ENCODE measurements at places on chromosomes 4 and X.
A peak's percentile ranks its signal among the peaks of the same experiment; 100 is the strongest.

- no peaks in the 10 kb centered on the region for H3K27me3 ChIP-seq
- H3K36me3 ChIP-seq, result no peaks in the 10 kb centered on the region
- H3K4me1 ChIP-seq, result no peaks in the 10 kb centered on the region
- ATAC-seq, result no peak
- H3K27ac ChIP-seq, result no peak overlapping the region
These were observed 985.6 kb upstream of the PCDH7 start for GRCh38 chr4:29734343-29735213.

DNA sequence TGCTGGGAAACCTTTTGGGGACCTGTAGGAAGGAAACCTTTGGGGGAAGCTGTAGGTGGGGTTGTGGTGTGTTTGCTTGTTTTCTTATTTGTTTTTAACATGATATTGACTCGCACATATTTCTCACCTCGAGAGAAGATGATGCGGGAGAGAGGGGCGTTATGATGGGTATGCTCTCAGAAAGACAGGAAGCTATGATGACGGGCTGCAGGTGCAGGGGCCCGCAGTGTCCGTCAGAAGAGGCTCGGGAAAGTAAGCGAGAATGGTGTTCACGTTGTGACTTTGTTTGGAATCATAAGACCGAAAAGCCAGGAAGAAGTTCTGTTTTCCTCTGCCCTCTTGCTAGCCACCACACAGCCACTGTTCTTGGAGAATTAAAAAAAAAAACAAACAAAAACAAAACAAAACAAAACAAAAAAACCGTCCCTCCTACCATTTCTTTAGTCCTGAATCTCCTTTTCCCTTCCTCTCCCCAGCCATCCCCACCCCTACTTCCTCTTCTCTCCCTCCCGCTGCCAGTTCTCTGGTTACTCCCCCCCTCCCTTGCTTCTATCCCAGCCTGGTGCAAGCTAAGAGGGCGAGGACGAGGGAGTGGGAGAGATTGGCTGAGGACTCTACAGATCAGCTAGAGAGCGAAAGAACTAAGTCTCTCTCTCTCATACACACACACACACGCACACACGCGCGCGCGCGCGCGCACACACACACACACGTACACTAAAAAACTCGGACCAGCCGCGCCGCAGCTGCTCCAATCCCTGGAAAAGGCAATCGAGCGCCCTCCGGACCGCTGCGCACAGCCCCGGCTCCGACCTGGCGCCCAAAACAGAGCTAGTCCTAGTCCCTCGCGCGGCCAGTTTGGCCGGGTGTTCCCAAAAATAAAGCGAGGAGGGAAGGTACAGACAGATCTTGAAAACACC, at the start of gene BMP3:
TSS of gene BMP3 (plus strand) at position 648 of the 920 bp plus-strand sequence. CDS start 577 bp downstream, outside the sequence.
- peak within 1 kb of the TSS; percentile 74 for H3K27ac ChIP-seq
- peaks cover 34% of the 10 kb centered on the region for H3K27me3 ChIP-seq
- no peaks in the 10 kb centered on the region for H3K36me3 ChIP-seq
- peaks cover 3% of the 10 kb centered on the region for H3K4me1 ChIP-seq
- peak; percentile 75 for ATAC-seq

GRCh38 chr4:100882661-100883060, 364.8 kb upstream of the EMCN start:
- H3K36me3 ChIP-seq, result no peaks in the 10 kb centered on the region
- ATAC-seq, result no peak
- no peak overlapping the region for H3K4me3 ChIP-seq
- H3K27ac ChIP-seq, result no peak overlapping the region
- H3K27me3 ChIP-seq, result no peaks in the 10 kb centered on the region

DNA sequence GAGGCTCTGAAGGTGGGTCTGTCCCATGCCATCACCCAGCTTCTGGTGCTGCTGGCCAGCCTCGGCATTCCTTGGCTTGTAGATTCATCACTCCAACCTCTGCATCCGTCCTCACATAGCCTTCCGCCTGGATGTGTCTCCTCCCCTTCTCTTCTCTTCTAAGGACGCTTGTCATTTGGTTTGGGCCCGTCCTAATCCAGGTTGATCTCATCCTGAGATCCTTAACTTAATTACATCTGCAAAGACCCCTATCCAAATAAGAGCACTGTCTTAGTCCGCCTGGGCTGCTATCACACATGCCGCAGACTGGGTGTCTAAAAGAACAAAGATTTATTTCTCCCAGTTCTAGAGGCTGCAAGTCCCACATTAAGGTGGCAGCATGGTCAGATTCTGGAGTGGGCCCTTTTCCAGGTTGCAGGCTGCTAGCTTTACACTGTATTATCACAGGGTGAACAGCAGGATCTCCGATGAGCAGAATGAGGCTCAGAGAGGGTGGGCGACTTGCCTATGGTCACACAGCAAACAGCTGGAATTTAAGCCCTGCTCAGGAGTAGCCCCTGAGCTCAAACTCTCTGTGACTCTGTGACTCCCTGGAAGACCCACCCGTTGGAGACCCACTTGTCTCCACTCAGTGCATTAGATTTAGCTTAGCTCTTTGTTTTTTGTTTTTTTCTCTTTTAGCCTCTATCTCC, 113.1 kb downstream of the STK32B start:
- H3K36me3 ChIP-seq, result no peaks in the 10 kb centered on the region
- no peaks in the 10 kb centered on the region for H3K4me1 ChIP-seq
- ATAC-seq, result no peak
- H3K27me3 ChIP-seq, result no peaks in the 10 kb centered on the region

GRCh38 chr4:186981161-186981560, 257.5 kb upstream of the FAT1 start:
- no peak for ATAC-seq
- no peaks in the 10 kb centered on the region for H3K4me1 ChIP-seq
- no peak overlapping the region for H3K4me3 ChIP-seq
- H3K27ac ChIP-seq, result no peak overlapping the region
- H3K27me3 ChIP-seq, result no peaks in the 10 kb centered on the region
- no peaks in the 10 kb centered on the region for H3K36me3 ChIP-seq

DNA sequence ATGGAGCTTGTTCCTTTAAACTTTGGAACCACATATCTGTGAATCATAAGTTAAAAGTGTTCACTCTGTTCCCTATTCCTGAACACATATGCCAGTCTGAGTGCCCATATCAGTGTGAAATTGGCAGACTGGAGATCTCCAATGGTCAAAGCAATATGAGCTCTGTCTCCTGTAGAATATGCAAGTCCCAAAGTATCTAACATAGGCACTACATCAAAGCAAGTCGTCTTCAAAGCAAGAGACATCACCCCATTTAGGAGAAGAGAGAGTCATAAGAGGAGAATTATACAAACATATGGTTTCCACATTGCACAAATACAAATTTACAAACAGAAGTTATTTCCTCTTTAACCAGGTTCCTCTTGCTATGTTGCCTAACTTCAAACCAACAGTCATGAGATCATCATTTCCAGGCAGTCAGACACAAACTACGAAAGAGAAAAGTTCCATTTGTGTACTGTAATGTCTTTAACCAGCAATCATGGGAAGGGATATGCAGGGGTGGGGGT, 9.9 kb upstream of the GK start:
- no peak overlapping the region for H3K4me3 ChIP-seq
- H3K36me3 ChIP-seq, result no peaks in the 10 kb centered on the region
- H3K27ac ChIP-seq, result no peak overlapping the region

- no peak overlapping the region for H3K27ac ChIP-seq
- ATAC-seq, result no peak
- no peaks in the 10 kb centered on the region for H3K27me3 ChIP-seq
- H3K36me3 ChIP-seq, result peaks cover 7% of the 10 kb centered on the region
- no peak overlapping the region for H3K4me3 ChIP-seq
- H3K4me1 ChIP-seq, result no peaks in the 10 kb centered on the region
These were observed 23.5 kb downstream of the NFKB1 start for GRCh38 chr4:102524691-102525090.

DNA sequence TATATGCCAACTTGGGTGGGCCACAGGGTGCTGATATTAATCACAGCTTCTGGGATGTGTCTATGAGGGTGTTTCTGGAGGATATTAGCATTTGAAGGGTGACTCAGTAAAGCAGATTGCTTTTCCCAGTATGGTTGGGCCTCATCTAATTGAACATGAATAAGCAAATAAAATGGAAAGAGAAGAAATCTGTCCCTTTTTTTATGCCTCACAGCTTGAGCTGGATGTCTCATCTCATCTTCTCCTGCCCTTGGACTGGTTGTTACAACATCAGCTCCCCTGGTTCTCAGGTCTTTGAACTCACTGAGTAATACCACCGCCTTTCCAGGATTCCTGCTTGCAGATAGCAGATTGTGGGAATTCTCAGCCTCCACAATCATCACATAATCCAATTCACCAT, 1149.2 kb downstream of the PCDH18 start:
- H3K4me3 ChIP-seq, result no peak overlapping the region
- no peaks in the 10 kb centered on the region for H3K36me3 ChIP-seq
- H3K27ac ChIP-seq, result no peak overlapping the region
- ATAC-seq, result no peak

DNA sequence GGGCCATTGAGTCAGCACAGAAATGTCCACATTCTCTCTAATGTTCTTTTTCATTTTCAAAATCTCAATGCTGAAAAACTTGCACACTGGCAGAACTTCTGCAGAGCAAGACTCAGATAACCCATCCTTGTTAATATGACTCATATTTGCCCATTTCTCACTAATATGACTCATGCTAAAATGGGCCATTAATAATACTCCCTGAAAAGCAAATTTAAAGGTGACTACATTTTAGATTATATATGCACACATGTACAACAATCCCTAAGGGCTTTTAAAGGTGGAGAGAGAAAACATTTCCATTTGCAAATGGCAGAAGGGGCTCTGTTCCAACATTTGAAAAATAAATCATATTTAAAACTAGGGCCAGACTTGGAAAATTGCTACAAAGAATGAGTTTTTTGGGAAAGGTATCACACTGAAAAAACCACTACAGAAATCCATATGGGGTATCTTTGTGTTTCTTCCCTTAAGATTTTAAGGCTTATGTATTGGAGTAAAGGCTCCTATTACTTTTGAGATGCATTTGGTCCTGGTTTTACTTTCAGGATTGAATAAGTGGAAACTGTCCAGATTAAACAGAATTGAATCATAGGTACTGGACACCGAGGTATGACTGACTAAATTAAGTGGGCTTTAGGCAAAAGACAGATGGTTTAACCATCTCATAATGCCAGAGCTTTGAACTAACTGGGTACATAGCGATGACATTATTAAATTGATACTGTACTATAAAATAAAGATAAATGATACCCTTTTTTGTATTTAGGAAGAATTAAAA, 30.0 kb downstream of the TLR2 start:
- H3K4me3 ChIP-seq, result no peak overlapping the region
- no peaks in the 10 kb centered on the region for H3K4me1 ChIP-seq
- H3K27me3 ChIP-seq, result no peaks in the 10 kb centered on the region
- H3K36me3 ChIP-seq, result no peaks in the 10 kb centered on the region
- ATAC-seq, result no peak

- no peak overlapping the region for H3K27ac ChIP-seq
- no peaks in the 10 kb centered on the region for H3K36me3 ChIP-seq
- H3K27me3 ChIP-seq, result no peaks in the 10 kb centered on the region
- H3K4me1 ChIP-seq, result no peaks in the 10 kb centered on the region
- no peak for ATAC-seq
These were observed 6.1 kb downstream of the SLC7A11 start for GRCh38 chr4:138236037-138236436.

DNA sequence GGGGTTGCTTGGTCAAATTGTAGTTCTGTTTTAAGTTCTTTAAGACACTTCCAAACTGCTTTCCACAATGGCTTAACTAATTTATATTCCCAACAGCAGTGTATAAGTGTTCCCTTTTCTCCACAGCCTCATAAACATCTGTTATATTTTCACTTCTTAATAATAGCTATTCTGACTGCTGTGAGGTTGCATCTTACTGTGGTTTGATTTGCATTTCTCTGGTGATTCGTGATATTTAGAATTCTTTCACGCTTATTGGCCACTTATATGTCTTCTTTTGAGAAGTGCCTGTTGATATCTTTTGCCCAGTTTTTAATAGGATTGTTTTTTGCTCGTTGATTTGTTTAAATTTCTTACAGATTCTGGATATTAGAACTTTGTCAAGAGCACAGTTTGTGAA, 278.6 kb upstream of the ITM2A start:
- no peaks in the 10 kb centered on the region for H3K36me3 ChIP-seq
- H3K4me3 ChIP-seq, result no peak overlapping the region
- no peaks in the 10 kb centered on the region for H3K27me3 ChIP-seq
- no peak overlapping the region for H3K27ac ChIP-seq
- no peaks in the 10 kb centered on the region for H3K4me1 ChIP-seq

- H3K4me3 ChIP-seq, result no peak overlapping the region
- H3K36me3 ChIP-seq, result no peaks in the 10 kb centered on the region
- H3K27ac ChIP-seq, result no peak overlapping the region
- H3K4me1 ChIP-seq, result no peaks in the 10 kb centered on the region
- no peaks in the 10 kb centered on the region for H3K27me3 ChIP-seq
These were observed 161.7 kb downstream of the FBXW7 start for GRCh38 chr4:152374153-152374552.

DNA sequence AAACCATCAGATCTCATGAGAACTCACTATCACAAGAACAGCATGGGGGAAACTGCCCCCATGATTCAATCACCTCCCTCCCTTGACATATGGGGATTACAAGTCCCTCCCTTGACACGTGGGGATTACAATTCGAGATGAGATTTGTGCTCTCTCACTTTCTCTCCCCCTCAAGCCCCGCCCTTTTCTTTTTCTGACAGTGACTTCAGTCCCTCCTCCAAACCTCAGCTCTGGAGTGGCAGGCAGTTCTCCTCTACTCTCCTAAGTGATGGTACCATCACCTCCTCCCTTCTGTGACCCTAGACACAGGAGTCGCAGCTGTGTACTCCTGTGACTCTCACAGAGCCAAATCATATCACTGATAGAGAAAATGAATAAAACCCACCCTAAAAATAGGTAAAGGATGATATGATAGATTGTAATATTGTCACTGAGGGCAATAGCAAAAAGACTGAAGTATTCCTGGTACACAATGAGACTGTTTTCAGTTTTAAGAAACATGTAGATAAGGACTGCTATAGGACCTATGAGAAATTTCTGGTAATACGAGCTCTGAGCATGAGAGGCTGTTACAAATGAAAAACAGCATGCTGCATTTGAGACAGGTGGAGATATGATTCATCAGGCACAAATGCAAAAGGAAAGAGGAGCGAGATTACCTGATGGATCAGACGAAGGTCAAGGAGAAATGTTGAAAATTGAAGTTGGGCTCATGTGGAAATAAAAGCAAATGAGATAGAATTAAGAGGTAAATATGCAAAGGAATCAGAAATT, 101.2 kb upstream of the CBLL2 start:
- H3K27me3 ChIP-seq, result no peaks in the 10 kb centered on the region
- no peak overlapping the region for H3K4me3 ChIP-seq
- H3K36me3 ChIP-seq, result no peaks in the 10 kb centered on the region

GRCh38 chrX:130083656-130084382, 26.5 kb downstream of the ELF4 start:
- H3K4me3 ChIP-seq, result no peak overlapping the region
- H3K4me1 ChIP-seq, result no peaks in the 10 kb centered on the region
- H3K27ac ChIP-seq, result no peak overlapping the region
- H3K36me3 ChIP-seq, result no peaks in the 10 kb centered on the region

All from gastroesophageal sphincter (tissue), 4 donors.